Kidney epithelial cell (primary cell): ENCODE measurements at places on chromosomes 1 and 21. TPM values are rescaled to one million over a fixed set of nuclear protein-coding genes. Genes with fewer than 3 reads are reported as not detected.

GRCh38 chr1:19010995-19011844 lies 54.7 kb upstream of the IFFO2 start:
- peak; percentile 97 for DNase-seq

The OR10Z1 gene
- not detected in 2 replicates for total RNA-seq

The MCOLN2 gene
- 0.46 and 0.55 TPM in 2 replicates for total RNA-seq

The CCT3 gene
- total RNA-seq, result 303 and 382 TPM in 2 replicates

DNA sequence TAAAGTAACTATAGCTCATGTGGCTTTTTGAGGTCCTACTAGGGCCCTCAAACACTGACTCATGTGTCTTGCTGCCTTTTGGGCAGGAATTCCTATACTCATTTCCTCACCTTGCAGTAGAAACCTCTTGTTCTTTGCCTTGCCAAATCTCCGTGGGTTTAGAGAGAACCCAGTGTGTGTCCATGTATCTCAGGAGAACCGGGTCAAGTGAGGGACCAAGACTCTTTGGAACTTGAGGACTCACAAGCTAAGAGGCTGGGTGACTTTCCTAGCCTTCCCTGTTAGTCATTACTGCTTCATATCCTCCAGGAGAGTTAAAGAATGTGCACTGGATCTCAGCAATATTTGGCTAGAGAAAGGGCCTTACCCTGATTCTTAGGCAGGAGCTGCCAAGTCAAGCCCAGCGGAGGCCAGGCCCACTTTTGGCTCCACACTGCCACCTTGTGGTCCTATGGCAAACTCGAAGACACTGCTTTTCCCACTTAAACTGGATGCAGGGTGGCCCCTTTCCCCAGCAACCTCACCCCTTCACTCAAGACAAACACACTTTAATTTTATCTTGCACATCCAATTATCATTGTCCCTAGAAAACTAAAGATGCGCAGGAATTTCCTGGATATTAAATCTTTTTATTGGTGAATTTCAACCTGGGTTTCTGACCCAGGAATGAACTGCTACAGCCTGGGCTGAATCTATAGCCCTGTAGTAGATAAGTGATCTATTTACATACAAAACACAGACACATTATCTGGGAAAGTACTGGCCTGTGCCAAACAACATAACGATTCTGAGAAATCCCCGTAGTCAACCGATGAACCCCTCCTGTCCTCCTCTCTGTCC lies 10.6 kb downstream of the AVPR1B start:
- DNase-seq, result peak; percentile 50

DNA sequence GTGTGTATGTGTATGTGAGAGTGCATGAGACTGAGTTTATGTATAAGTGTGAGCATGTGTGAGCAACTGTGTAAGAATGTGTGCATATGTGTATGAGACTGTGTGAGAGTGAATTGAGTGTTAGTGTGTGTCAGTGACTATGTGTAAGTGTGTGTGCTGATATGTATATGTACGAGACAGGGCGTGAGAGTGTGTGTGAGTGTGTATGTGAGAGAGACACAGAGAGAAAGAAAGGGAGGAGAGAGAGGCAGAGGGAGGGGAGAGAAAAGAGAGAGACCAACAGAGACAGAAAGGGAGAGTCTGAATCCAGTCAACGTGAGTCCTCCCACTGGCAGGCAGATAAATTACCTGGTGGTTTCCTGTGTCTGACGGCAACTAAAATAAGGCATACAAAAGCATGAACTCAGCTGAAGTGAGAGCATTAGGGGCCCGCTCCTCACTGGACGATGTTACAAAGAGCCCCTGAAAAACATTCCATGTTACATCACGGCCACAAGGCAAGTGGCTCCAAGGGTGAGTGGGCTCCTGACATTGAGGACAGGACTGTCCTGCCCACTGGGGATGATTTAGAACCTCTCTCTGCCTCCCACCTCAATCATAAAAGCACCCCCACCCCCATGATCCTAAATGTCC lies 66.6 kb upstream of the TIAM1 start:
- no peak for DNase-seq

DNA sequence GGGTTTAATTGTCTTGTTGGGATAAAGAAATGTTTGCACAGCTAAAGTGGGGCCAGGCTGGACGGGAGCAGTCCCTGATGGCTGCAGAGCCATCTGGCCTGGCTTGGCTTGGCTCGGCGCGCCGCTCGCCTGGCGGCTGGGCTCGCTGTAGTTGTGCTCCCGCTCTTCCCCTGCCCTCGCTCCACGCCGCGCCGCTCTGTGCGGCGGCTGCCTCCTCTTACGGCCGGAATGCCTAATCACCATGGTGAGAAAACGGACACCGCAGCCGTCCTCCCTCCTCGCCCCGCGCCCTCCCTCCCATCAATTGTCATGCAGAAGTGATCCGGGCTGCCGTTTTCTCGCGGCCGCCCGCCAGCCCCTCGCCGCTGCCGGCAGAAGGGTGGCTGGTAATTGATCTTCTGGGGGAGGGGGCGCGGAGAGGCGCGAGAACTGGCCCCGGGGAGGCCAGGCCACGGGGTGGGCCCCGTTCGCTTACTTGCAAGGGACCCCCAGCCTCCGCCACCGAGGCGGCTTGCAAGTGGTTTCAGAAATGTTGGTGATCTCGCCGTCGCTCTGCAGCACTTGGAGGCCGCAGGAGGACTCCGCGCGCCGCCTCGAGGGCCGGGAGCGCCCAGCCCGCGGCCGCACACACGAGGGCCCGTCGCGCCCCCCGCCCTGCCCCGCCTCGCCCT lies 12.4 kb downstream of the RNF220 start:
- no peak for DNase-seq

The ST6GALNAC5 gene
- total RNA-seq, result 9.4 and 10.8 TPM in 2 replicates

The NCMAP gene
- 1.2 and 1.5 TPM in 2 replicates for total RNA-seq

The FAM167B gene
- 2.7 TPM in 1 of 2 replicates, not detected in the other for total RNA-seq

GRCh38 chr1:201422436-201423030 lies 1.0 kb upstream of the TNNI1 start:
- no peak for DNase-seq

GRCh38 chr1:45958317-45958716 lies 154.9 kb downstream of the MAST2 start:
- no peak for DNase-seq

DNA sequence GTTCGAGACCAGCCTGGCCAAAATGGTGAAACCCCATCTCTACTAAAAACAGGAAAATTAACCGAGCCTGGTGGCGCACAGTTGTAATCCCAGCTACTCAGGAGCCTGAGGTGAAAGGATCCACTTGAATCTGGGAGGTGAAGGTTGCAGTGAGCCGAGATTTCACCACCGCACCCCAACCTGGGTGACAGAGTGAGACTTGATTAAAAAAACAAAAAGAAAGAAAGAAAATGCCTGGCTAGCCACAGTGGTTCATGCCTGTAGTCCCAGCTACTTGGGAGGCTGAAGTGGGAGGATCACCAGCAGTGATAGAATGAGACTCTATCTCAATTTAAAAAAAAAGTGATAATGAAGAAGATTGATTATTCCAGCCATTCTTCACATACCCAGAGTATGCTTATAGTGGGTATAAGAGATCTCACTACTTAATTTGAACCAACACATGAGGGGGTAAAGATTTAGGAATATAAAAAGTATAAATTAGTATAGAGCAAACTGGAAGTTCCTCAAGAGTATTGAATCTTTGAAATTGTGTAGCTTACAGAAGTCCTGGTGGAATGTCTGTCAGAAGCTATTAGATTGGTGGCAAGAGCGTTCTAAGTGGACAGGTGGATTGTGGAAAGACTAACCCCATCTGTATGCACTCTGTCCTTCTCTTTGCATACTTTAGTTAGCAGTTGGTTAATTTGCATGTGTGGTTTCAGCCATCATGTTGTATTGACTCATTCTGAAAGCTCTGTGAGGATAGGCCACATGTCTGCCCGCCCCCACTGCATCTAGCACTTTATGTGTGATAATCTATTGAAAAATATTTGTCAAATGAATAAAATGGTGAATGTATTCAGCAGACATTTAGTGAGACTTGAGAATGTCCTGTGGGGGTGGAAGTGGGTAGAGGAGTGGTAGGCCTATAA lies 25.0 kb downstream of the RLF start:
- no peak for DNase-seq

DNA sequence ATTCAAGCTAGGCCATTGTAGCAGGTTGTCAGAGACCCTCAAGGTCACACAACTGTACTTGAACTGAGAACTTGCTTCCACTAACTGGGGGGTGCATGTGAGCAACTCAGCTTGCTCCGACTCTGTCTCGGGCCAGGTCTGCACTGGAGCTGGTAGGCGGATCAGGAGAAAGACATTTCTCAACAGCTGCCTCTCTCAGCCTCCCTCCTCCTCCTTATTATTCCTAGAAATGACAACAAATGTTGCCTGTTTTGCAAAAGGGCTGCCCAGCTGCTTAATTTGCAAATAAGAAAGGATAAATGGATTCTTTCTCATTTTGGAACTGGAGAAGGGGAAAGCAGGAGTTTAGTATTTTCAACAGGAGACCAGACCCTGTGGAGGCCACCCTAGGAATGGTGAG lies 140.5 kb downstream of the RHOU start:
- no peak for DNase-seq

- no peak for DNase-seq
Measured at GRCh38 chr1:29240400-29240837, 4.1 kb downstream of the PTPRU start.

The COL8A2 gene
- total RNA-seq, result 1.2 TPM in 2 replicates

The COX20 gene
- total RNA-seq, result 25.1 and 30.2 TPM in 2 replicates

DNA sequence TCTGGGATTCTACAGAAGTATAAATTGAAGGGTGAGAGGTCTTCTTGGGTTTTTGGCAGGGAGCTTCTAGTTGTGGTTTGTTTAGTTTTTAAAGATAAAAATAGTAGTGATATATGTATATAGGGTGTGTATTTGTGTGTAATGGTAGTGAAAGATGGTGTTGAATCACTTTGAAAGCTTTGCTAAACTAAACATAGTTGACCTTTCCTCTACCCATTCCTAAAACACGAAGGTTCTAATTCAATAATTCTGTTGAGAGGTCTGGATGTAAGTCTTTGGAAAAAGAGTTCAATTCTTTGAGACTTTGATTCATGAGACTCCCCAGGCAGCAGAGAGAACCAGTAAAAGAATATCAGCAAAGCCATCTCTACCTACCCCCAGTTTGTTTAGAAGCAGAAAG lies 247.9 kb upstream of the DUSP10 start:
- DNase-seq, result no peak

DNA sequence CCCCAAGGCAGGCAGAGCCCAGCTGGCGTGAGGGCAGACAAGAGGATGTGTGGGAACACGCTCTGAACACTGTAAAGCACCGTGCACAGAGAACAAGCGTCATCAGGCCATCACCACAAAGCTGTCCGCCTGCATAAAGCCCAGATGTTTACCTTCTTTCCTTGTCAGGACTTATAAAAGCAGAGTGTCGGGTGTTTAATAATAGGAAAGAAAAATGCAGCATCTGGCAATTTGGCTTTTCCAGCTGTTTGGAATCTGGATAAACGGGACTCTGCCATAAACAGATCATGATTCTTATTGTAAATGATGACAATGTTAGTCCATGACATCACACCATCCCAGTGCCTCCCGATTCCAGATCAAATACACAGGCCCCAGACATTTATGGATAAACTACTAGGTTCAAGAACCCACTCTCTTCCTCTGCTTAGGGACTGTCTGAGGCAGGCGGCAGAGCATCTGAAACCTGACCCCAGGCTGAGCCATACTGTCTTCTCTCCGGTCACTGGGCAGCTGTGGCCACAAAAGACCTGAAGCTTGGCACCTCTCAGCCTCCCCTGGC lies 4.2 kb downstream of the GLIS1 start:
- no peak for DNase-seq

The TFF2 gene
- not detected in 2 replicates for total RNA-seq

The BRDT gene
- total RNA-seq, result not detected in 2 replicates

- no peak for DNase-seq
Measured at GRCh38 chr1:115411371-115412063, 73.5 kb upstream of the NGF start.

GRCh38 chr1:99755664-99756063 lies 10.8 kb downstream of the FRRS1 start:
- no peak for DNase-seq

- no peak for DNase-seq
Measured at GRCh38 chr1:185166106-185166505, 9.1 kb downstream of the SWT1 start.
